Activated CD8-positive, alpha-beta memory T cell treated with anti-CD3 and anti-CD28 coated beads for 4 hours (primary cell): ENCODE measurements at places on chromosomes 12 and 14.

GRCh38 chr12:83468988-83469908 is 782.5 kb downstream of the TMTC2 start:
- DNase-seq = no peak

DNA sequence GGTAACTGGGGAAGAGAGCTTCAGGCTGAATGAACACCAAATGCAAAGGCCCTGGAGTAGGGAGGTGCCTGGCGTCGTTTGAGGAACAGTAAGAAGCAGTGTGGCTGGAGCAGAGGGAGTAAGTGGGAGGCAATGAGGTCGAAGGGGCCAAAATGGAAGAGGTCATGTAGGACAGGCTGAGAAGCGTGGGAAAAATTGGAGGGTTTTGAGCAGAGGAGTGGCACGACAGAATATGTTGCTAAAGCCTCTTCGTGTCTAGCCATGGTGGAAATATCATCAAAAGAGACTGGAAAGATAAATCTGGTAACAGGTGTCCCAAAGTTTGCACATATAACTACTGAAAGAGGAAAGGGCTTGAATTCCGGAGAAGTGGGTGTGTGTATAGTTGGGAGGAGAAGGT is 1.9 kb downstream of the TRIM9 start:
- no peak for DNase-seq

GRCh38 chr12:54004063-54004840 is 4.3 kb downstream of the HOXC9 start:
- no peak for DNase-seq

DNA sequence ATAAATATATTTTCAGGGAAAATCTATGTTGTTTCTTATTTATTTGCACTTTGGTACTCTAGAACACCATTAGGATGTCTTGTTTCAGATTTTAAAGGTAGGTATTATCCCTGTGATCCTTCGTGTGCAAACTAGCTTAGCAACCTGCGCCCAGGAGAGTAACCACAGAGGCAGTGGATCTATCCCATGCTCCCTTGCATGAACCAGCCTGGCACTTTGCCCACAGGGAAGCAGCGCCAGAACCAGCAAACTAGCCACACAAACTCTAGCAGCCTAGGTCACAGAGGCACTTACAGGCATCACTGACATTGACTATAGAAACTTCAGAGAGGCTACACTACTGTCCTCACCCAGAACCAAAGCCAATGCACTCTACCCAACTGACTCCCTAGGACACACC is 76.1 kb downstream of the TSHR start:
- no peak for DNase-seq

DNA sequence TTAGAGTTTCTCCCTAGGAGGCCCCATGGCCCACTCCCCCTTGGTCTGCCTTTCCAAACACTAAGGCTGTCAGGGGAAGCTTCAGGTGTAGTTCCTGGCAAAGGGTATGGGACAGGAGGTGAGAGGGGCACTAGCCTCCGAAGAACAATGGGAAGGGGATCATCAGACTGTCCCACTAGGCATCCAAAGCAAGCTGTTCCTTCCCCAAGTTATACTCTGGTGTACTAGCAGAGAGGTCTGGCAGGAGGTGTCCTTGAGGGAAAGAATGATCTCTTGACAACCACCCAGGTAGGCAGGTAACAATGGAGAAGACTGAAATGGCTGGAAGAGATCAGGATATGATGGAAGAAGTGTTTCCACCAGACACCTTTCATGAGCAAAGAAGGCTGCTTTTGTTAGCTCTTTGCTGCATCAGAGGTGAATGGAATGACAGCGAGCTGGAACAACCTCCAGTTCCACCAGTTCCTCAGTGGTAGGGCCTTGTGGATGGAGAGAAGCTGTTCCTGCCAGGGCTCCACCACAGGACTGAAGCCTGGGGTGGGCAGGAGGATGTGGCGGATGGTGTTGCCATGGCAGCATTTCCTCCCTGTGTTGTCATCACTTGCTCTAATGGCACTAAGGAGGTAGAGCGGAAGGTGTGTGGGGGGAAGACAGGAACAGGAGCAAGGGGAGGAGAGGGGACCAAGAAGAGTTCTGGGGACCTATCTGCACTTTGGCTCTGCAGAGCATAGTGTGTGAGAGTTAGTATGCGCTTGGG is 2.3 kb upstream of the AGAP2 start:
- DNase-seq = peak; percentile 66

DNA sequence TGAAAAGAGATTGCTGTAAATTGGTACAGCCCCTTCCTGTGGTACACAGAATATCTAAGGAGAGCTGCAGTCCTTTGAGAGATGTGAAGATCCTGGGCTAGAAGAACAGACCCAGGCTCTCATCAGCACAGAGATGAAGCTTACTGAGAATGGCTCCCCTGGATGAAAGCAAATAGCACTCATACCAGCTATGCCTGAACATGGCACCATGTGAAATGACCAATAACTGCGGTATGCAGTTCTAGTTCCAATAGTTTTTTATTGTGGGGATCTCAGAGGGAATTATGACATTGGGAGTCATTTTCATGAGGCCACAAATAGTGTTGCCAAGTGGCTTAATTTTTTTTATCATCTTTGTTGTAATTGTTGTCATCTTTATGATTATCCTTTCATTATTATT is 15.4 kb upstream of the TRHDE start:
- DNase-seq = no peak

DNA sequence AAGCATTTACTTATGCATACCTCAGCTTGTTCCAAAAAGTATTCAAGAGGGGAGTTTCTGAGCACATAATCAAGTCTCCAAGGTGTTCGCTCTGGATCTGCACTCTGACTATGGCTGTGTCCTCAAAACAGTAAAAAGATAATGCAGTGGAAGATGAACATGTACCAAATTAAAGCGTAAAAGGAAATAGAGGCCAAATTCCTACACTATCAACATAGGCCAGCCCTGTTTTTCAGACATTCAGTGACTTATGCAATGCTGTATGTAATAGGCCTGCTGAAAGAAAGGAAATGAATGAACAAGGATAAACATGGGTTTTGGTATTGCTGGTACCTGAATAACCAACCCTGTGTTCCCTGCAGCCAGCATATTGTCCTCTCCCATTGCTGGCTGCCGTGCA is 115.7 kb downstream of the SAMD4A start:
- DNase-seq = no peak

DNA sequence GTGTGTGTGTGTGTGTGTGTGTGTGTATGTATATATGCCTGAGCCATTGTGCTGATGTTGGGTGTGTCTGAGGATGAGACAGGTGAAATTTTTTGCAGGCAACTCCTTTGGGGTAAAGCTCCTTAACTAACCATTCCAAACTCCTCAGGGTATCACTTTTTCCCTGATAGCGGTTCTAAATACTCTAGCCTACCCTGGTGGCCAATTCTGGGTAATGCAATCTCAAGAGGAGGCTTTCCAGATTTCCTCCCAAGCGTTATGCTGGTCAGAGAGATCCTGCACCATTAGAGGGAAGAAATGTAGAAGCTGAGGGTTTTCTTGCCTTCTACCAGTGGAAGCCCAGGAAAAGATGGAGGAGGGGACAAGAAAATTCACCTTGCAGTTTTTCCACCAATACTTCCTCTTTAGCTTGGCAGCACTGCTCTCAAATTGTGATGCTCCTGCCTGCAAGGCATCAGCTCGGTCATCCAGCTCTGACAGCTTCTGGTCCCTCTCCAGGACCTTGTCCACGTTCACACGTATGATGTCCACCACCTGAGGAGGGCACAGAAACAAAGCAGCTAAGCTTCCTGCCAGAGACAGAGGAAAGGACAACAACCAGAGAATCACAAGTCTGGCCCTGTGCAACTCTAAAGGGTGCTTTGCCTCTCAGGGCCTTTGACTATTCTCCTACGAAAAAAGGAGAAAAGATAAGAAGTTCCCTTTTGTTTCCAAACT is 4.9 kb downstream of the VAMP1 start:
- no peak for DNase-seq

DNA sequence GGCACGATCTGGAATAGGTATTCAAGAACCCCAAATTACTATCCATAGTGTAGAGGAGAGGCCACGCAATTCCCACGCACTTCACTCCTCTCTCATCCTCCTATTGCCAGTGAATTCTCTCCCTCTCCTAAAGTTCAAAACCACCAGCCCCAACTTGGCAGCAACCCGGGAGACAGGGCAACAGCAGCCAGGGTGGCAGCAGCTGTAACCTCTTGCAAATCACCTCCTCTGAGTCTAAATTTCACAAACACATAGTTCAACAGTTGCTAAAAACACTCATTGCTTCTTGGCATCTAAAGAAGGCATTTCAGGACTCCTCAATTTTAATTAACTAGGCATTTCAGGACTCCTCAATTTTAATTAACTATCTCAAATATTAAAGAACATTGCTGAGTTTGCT is 37.7 kb upstream of the MANSC4 start:
- no peak for DNase-seq

DNA sequence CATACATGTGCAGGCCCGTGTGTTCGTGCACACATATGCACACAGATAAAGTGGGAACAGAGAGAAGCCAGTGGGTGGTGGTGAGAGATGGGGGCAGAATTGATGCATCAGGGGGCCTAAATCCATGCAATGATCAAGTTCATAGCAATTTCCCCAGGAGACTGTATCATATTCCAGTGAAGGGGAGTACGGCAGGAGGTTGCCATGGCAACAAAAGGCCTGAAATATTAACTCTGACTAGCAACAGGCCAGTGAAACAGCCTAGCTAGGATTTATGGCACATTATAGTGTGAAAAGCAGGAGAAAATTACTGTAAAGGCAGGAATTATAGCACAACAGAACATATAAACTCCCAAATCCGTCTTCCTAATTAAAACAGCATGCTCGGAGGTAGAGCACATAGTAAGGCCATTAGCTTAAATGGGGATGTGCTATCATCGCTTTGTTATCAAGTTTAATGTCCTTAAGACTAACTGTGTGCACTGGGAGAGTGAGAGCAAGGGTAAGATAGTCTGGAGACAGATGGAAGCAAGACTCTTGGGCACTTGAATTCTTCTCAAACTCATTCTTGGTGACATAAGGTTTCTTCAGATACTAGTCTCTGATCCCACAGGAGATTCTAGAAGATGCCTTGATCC is 806.3 kb downstream of the DIO2 start:
- DNase-seq = no peak

DNA sequence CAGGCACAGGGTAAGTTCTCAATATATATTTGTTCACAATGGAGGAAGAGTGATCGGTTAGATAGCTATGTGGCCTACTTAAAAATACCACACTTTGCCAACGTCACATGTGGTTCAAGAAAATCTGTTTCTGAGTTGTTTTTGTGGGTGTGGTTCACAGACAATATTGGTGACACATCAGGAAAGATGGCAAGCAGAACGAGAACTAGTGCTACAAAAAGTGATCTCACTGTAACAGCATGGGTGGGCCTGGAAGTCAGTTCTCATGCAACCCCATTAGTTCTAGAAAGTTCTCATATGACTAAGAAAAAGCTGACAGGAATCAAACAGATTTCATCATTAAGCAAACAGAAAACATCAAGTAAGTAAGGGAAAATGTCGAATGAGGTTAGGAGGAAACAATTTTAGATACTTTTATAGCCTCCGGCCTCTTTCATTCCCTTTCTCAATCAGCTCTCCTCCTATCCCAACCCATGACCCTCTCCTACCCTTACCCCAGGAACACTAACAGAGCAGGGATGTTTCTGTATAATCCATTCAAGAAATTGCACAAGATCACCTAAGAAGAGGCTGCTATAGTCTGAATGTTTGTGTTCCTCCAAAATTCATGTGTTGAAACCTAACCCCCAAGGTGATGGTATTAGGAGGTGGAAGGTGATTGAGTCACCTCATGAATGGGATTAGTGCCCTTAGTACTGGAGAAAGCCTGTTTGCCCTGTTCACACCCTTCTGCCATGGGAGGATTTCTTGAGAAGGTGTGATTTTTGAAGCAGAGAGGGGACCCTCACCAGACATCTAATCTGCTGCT is 15.5 kb upstream of the NTN4 start:
- DNase-seq = no peak

DNA sequence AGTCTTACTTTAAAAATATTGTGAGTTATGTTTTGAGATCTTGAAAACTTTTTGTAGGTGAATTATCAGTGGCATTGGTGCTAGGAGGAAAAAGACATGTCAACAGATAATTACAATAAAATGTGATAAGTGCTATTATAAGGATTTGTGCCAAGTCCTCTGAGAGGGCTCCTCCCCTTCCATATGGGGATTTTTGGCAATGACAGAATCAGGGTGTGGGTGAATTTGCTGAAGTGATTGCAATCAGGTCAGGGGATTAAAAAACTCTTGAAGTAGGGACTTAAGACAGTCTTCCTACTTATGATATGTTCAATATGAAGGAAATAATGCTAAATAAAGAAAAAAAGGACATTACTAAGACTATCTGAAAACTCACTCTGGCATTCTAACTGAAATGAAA is 122.5 kb downstream of the SLC15A5 start:
- DNase-seq = no peak

GRCh38 chr12:90995010-90995409 is 9.8 kb downstream of the EPYC start:
- no peak for DNase-seq

- no peak for DNase-seq
Measured at GRCh38 chr14:92789457-92790089, 4.5 kb upstream of the GOLGA5 start.
